ENCODE measurements at places on chromosomes 7 and 10.

DNA sequence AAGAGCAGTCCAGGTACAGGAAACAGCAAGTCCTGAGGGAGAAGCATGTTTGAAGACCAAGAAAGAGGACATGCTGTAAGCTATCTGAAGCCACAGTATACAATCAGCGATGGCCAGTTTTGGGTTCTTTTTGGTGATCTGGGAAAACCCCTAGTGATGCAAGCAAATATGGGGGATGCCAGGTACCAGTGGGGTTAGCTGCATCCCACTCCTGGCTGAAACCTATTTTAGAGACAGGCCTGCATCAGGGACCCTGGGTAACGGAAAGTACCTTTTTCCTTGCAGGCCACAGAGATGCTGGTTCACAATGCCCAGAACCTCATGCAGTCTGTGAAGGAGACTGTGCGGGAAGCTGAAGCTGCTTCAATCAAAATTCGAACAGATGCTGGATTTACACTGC lies 32.9 kb downstream of the AP3M1 start:
- no peak for DNase-seq

DNA sequence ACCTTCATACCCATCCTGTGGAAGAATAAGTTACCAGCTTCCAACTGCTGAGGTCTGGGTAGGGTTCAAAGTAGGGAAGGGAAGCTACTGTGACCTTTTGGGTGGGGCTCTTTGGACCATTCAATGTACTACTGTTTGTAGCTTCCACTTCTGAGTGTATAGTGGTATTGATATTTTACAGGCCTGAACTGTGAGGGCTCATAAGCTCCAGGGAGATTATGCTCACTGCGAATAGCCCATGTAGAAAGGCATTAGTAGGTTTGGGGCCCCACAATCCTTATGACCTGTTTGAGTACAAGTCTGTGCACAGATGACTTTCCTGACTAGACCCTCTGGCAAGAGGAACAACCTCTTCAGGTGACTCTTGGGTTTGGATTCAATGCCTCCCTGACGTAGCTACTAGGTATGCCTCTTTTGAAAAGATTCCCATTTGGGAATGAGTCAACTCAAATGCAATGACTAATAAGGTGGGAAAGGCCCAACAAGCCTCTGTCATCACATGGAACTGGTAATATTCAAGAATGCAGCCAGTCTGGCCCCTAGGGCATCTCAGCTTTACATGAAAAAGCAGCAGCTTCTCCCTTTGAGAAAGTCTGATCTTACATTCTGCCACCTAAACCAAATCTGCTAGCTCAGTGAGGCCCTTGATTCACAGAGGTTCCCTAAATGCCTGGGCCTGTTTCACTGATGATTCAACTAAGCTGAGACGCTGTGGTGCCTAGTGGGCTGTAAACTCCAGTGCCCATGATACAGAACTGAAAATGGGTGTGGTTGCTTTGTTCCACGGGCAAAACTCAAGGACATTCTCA lies 79.8 kb downstream of the ABI1 start:
- DNase-seq: no peak

- no peak for DNase-seq
These were observed 8.9 kb downstream of the VSTM4 start for GRCh38 chr10:49106451-49106850.

DNA sequence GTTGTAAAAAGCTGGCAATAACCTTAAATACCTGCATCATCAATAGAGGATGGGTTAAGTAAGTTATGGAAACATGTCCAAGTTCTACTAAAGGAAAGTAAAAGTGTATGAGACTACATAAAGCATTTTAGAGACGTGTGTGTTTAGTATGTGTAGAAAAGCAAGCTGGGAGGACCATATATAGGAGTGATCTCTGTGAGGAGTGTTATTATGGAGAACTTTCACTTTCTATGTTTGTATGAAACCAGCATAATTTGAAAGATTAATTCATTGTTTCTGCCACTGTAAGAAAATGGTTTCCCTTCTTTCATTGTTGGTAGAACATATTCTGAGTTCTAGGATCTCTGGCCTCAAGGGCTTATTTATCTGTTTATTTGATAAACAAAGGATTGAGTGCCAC lies 19.2 kb upstream of the PDLIM1 start:
- DNase-seq: no peak

- DNase-seq: no peak
These were observed 119.9 kb downstream of the MGMT start for GRCh38 chr10:129586898-129587443.

GRCh38 chr10:69428165-69428564 lies 11.4 kb upstream of the TACR2 start:
- no peak for DNase-seq

DNA sequence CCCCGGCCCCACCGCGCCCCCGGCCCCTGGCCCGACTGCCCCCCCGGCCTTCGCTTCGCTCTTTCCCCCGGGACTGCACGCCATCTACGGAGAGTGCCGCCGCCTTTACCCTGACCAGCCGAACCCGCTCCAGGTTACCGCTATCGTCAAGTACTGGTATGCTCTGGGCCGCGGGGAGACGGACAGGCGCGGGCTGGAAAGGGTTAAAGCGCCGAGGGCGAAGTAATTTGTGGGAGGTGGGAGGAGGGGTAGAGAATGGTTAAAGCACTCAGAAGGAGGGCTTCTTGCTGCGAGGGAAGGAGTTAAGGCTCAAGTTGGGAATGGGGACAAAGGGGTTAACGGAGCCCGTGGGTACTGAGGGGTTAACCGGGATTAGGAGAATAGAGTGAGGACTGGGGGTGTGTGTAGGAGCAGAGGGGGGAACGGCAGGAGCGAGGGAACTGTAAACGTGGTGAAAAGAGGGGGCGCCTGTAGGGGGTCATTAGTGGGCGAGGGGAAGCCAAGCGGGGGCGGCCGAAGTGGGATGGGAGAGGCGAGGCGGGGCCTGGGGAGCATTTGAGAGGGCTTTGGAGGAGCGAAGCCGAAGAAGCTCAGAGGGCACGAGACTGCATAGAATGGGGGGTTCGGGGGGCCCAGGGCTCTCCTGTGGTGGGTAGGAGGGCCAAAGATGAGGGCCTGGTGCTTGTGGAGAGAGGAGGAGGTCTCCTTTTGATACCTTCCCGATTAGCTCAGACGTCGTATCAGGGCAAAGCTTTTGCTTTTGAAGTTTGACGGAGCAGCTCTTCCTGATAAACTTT lies 605 bp downstream of the SUFU start:
- peak; percentile 1 for DNase-seq

- no peak for DNase-seq
These were observed 77.9 kb downstream of the AVL9 start for GRCh38 chr7:32573110-32573687.

DNA sequence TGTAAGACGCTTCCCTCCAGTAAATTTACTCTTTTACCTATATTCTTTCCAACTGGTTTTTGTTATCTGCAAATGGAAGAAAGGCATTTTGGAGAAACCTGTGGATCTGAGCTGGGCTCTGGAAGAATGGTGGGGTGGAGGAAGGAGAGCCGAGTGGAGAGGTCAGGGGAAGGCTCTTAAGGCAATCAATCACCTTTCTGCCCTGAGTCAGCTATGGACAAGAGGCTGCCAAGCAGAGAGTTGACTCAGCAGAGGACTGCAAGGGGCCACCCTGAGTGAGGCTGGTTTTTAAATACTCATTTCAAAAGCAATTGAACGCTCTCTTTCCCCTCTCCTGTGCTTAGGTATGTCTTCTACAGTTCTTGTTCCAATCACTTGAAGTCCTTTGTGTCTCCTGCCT lies 81.8 kb downstream of the SPAG6 start:
- no peak for DNase-seq

GRCh38 chr7:12630513-12630819 lies 57.0 kb upstream of the ARL4A start:
- no peak for DNase-seq

DNA sequence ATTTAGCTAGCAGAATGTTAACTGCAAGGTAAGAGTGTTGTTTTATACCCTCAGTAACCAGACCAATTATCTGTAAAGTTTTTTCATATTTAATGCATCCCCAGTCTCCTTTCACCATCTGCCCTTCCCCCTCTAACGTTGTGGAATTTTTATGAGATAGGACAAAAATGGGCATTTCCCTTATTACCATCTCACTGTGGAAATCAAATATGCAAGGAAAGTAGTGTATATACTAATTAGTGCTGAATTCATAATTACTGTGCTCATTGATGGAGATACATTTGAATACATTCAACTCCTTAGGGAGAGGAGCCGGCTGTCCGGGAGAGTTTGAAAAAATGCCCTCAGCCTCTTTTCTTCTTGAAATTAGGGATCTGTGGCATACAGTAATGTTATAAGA lies 423.4 kb upstream of the MGMT start:
- no peak for DNase-seq

DNA sequence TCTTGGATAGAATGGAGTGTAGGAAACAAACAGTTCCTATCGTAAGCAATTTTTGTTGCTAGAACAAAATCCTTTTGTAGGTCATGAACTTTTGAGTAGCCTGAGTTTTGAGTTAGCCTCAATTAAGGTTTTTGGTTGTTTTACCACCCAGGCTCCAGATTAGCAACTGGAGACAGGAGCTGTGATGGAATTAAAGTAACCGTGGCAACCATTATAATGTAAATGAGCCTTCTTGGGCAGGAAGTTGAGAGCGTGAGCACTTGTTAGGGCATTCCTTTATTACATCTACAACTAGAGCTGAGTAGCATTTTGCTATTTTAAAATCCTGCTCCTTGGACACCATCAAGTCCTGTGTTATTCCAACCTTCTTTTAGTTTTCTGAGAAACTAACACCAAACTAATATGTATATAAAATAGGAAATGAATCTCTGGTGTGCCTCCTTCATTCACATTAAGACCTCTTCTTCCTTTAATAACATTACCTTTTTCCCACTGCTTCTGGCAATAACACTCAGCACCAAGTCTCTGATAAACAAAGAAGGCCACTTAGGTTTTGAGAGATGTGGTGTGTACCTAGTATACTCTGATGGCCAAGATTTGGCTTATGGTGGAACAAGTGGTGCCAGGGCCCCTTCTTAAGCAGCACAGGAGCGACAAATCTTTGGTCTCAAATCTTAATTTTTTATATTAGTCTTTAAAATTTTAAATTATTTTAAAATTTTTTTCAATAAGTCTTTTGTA lies 34.0 kb downstream of the AHCYL2 start:
- DNase-seq: no peak

- DNase-seq: no peak
These were observed 261.7 kb upstream of the PRKCQ start for GRCh38 chr10:6841761-6842160.

- no peak for DNase-seq
These were observed 126.8 kb upstream of the FAM20C start for GRCh38 chr7:65554-65953.

- DNase-seq: no peak
These were observed 601.4 kb downstream of the DNAJB6 start for GRCh38 chr7:157938211-157938610.

GRCh38 chr7:79459381-79459780 lies 5.9 kb upstream of the MAGI2 start:
- DNase-seq: no peak

DNA sequence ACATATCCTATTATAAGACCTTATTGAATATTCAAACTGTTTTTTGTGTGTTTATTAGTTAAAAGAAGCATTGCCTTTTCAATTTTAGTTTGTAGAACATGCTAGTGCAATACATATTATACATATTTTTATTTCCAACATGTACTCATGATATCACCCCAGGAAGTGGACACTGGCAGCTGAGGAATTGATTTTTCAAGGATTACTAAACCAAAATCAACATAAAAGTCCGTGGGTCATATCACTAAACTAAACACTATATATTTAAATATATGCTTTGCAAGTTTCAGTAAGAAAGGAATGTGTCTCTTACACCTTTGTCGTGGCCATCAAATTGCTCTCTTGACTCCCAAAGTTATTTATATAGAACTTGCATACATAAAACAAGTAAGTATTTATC lies 185.2 kb downstream of the AGMO start:
- no peak for DNase-seq

- no peak for DNase-seq
These were observed 23.4 kb downstream of the ENTPD7 start for GRCh38 chr10:99682752-99683151.

DNA sequence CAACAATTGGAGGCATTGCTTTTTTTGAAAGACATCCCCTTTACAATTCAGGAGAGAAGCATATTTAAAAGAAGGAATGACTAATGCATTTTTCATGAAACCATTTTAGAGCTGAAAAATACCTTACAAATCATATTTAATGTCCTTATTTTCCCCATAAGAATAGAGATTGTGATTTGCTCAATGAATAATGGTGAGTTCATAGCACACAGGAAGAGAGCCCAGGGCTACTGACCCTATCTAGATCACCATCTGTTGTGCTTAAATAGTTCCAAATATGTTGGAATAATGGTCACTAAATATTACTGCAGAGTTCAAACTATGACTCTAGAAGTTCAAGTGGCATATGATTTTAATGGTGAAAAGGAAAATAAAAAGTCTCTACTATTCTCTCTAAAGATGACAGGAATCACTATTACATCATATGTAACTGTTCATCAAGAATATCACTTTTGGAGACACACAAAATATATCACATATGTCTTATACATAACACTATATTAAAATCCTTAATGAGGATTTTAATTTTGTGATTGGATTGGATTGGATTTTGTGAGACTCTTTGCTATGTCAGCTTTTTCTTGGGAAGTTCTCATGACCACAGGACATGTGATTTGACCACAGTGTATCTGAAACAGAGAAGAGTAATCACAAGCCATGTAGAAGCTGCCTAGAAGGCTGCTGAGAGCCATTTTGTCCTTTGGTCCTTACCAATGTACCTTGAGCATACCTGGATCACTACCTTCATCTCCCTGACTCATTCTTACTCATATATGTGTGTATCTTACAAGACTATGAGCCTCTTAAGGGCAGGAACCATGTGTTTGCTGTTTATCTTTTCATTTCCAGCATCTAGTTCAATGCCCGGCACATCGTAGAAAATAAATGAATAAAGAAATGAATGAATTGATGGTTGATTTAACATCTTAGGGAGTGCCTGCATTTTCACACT lies 26.4 kb downstream of the SLC16A9 start:
- no peak for DNase-seq

GRCh38 chr7:91373111-91373800 lies 109.0 kb downstream of the FZD1 start:
- DNase-seq: no peak

- DNase-seq: no peak
These were observed 23.8 kb downstream of the PFKP start for GRCh38 chr10:3090914-3091787.

GRCh38 chr10:130834573-130834972 lies 476.9 kb downstream of the TCERG1L start:
- DNase-seq: no peak

GRCh38 chr10:30096564-30096963 lies 37.2 kb upstream of the JCAD start:
- DNase-seq: no peak

GRCh38 chr10:131812736-131813604 lies 87.8 kb upstream of the PPP2R2D start:
- no peak for DNase-seq

GRCh38 chr7:57205000-57205399 lies 72.8 kb upstream of the ZNF479 start:
- DNase-seq: no peak

DNA sequence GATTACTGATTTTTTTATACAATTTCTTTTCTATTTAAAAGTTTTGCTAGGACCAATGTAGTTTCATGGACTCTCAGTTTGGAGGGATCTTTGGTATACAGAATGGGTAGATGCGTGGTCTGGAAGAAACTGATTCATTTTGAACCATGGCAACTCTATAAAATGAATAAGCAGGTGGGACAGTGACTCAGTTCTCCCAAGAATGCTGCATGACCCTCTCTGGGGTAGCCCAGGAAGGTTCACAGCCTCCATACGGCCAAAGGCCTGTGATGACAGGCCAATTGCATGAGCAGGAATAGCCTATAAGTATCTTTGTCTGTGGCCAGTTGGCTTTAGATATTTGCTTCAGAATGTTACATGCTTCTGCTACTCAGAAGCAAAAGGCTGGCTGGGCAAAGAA lies 113.3 kb upstream of the RSU1 start:
- DNase-seq: no peak
